ENCODE measurements at places on chromosomes 3 and 15.

GRCh38 chr15:75620841-75621391 is 4.6 kb downstream of the SNUPN start:
- DNase-seq: no peak

- no peak for DNase-seq
Measured at GRCh38 chr3:53592862-53593261, 98.5 kb downstream of the CACNA1D start.

DNA sequence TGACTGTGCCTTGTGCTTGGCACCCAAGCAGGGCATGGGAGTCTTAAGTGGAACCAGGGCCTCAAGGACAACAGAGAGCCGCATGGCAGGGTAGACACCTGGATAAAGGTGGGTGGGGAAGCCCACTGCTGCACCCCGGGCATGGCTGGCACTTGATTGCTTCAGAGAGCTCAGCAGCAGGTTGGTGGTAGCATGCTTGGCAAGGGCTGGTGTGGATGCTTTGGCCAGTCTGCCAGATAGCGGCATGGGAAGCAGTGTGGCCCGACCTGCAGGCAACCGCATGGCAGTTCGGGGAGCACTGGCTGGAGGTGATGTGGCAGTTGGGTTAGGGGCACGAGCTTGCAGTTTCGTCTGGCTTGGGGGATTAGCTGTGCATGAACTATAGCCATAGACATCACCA is 2.5 kb downstream of the CCDC71 start:
- no peak for DNase-seq

DNA sequence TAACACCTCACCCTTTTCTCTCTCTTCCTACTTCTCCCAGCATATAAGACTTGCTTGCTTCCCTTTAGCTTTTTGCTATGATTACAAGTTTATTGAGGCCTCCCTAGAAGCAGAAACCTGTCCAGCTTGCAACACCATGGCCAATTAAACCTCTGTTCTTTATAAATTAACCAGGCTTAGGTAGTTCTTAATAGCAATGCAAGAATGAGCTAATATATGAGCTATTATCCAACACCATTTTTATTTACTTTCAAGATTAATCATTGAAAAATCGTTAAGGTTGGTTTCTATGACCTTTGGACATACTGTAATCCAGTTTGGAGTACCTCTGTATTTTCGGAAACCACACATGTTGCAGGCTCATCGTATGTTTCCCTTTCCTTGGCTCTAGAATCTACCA is 643.1 kb downstream of the ZPLD1 start:
- no peak for DNase-seq

GRCh38 chr15:31104003-31104402 is 2.5 kb upstream of the TRPM1 start:
- DNase-seq: no peak

- DNase-seq: no peak
Measured at GRCh38 chr15:70281811-70282307, 184.1 kb upstream of the TLE3 start.
